ENCODE measurements at places on chromosomes 6 and 20.

DNA sequence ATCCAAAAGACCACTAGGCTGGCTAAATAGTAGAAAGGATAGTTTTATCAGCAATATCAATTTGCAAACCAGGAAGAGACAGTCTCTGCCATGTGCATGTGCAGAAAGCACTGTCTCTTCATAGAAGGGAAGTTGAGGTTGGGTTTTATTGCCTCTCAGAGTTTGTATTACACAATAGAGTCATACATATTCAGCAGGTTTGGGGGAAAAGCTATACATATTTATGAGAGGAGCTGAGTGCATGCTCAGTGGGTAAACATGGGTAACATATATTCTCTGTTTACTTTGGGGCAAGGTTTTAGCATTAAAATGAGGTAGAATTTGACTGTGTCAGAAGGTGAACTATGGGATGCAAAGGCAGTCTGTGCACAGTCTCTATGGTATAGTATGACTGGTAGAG, 14.9 kb downstream of the TMEM170B start:
- DNase-seq, result no peak

DNA sequence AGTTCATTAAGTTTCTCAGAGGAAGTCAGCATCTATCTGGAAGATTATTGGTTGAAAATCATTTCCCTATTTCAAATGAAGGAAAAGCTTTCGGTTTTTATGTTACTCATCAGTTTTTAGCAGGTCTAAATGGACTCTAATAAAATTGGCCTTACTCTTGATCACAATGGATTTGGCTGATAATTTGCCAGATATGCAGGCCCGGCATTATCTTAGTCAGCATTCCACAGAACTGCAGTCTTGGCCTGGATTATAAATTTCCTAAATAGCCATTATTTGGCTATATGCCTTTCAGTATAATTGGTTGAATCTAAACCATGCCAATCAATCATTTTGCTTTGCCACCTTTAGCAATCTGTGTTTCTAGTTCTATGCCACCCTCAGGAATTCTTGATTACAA, 91.7 kb upstream of the KCNQ5 start:
- DNase-seq, result no peak

DNA sequence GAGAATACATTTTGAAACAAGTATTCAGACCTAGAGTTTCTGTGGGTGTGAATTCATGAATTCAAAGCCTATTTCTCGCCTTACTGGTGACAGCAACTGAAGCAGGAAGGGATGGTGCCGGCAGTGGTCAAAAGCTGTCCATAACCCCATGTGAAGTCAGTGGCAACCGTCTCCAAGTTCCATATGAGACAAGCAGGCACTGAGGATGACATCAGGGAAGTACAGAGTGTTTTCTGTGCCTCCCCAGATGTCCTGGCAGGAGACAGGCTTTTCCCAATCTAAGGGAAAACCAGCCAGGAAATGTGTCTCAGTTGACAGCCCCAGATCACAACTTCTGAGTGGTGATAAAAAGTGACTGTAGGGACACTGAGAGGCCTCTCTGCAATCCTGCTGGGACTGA, 66.6 kb downstream of the HIVEP2 start:
- DNase-seq, result no peak

- DNase-seq, result no peak
Observed at GRCh38 chr20:58997141-58997770, 9.8 kb downstream of the CTSZ start.

DNA sequence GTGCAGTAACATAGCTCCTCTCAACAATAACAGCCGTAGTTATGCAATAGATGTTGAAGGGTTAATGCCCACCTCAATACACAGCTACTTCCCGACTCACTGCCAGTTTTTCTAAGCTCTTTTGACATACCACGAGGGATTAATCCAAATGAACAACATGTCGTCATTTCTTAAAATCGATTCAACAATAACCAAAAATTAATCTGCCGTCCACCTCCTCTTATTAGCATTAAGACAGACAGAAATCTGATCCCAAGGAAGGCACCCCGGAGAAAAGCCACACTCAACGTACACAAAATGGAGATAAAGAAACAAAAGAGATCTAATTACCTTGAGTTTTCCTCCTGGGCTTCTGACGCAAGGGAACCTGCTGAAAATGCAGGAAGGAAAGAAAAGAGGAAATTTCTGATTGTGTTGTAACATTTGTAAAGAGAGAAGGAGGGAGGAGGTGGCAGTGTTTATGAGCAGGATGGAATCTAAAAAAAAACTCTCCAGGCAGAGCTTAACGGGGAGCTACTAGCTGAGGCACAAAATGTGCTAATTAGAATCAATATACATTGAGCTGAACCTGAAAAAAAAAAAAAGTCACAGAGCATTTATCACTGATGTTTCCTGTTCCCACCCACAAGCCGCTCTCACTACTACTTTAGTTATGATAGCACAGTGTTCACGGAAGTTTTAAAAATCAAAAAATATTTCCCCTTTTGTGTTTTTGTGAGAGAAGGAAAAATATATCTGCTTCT, 109.3 kb downstream of the IPCEF1 start:
- DNase-seq, result no peak

- no peak for DNase-seq
Observed at GRCh38 chr6:167300902-167301777, 10.0 kb downstream of the UNC93A start.
